Activated CD4-positive, alpha-beta T cell treated with anti-CD3 and anti-CD28 coated beads for 36 hours (primary cell): ENCODE measurements at places on chromosomes 2 and 18. TPM values are rescaled to one million over a fixed set of nuclear protein-coding genes. Genes with fewer than 3 reads are reported as not detected.

Gene SEMA4C
- total RNA-seq: 7.5 TPM

Gene SNTG2
- total RNA-seq: 0.25 TPM

Gene ANKRD30BL
- not detected for total RNA-seq

Gene RESP18
- total RNA-seq: not detected

Gene MTCL1
- 0.14 TPM for total RNA-seq

Gene TYMS
- total RNA-seq: 331 TPM
